ENCODE measurements at places on chromosomes 3 and 15.

GRCh38 chr3:69791919-69792399, 52.7 kb downstream of the MITF start:
- DNase-seq: no peak

- peak; percentile 85 for DNase-seq
These were observed 48.5 kb downstream of the PXYLP1 start for GRCh38 chr3:141280086-141280485.

GRCh38 chr3:99468918-99469317, 169.5 kb upstream of the COL8A1 start:
- DNase-seq: no peak

DNA sequence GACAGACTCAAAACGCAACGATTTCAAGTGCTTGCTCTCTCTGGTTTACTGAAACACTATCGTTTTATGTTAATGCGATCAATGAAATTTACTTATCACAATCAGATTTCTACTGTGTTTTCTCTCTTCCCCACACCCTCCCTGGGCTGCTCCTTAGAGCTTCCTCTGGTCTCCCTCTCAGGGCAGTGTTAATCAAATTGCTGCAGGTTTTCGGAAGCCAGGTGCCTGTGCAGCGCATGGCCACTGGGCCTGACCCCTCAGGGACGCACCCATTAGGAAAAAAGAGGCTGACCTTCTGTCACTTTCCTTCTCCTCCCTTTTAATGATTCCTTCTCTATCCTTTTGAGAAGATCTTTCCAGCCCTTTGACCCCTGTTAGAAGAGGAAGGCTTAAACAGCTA, 134.5 kb upstream of the ONECUT1 start:
- DNase-seq: no peak

- DNase-seq: no peak
These were observed 22.1 kb upstream of the DET1 start for GRCh38 chr15:88568589-88568988.

- DNase-seq: no peak
These were observed 13.4 kb downstream of the TRA2B start for GRCh38 chr3:185924375-185924774.

- peak; percentile 78 for DNase-seq
These were observed 12.1 kb upstream of the CNBP start for GRCh38 chr3:129195731-129196256.

DNA sequence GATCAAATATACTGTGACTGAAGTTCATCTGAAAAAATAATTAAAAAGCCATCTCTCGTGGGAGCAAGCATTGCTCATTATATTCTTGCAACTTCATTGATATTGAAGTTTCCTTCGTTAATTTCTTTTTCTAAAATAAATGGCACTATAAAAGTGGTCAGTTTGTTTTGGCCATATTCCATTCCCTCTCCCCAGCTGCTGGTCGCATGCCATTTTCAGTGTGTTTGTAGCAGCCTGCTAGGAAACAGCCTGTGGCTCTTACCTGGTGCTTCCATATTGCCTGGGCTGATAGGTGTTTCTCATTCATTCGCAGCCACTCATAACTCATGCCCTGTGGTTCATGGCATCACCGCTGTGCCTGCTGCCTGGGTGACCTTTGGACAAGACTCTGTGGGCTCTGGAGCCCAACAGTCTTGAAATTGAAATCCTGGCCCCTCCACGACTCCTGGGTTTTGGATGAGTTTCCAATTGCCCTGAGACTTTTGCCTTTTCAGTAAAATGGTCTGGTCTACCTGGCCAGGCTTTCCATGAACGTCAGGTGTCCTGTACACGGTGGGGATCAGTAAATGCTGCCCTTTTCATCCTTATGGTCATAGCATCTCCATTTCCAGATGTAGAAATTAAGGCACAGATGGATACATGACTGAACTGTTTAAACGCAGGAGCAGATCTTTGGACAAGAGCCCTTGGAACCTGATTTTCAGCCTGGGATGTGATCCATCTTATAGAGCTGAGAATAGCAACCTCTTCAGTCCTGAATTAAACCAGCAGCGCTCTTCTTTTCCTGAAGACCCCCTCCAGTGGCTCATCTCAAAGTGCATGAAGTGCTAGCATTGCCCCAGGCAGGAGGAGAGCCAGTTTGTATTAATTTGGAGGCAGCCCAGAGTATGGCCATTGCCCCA, 69.4 kb downstream of the SLCO3A1 start:
- DNase-seq: no peak

- no peak for DNase-seq
These were observed 597.9 kb downstream of the IGSF11 start for GRCh38 chr3:118436697-118437262.

- DNase-seq: no peak
These were observed 53.5 kb downstream of the CCR4 start for GRCh38 chr3:33004961-33005360.

DNA sequence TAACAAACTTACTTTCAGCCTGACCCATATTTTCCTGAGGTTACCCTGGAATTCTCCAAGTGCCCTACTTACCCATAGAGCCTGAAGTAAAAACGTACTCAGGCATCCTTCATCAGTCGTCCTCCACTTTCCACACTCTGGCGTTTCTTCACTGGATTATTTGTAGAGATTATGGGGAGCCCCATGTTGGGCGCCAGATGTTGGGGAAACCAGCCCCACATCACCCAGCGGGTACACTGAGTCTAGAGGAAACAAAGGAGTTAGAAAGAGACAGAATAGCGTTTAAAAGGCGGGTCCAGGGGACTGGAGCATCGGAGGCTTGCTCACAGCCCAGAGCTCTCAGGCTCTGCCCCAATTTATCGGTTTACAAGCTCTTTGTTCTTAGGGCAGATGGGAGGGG, 9.7 kb upstream of the SLC28A2 start:
- no peak for DNase-seq

- no peak for DNase-seq
These were observed 2.6 kb upstream of the ALCAM start for GRCh38 chr3:105364128-105364527.

GRCh38 chr3:118991775-118992174, 42.9 kb downstream of the IGSF11 start:
- DNase-seq: no peak

DNA sequence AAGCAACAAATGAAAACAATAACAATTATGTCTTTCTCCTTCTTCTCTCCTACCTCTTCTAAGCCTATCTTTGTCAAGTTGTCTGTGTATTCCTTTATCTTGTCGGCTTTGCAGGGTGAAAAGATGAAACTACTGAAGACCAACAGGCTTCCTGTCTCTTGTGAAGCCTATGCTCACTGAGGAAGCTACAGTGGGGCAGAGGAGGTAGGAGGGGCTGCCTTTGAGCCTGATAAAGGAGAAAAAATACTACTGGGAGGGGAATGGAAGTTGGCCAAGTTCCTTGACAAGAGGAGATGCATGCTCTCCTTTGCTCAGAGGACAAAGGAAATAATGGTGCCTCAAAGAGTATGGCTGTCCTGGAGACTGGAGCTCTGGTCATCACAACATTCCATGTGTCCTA, 92.0 kb downstream of the IGSF11 start:
- no peak for DNase-seq

DNA sequence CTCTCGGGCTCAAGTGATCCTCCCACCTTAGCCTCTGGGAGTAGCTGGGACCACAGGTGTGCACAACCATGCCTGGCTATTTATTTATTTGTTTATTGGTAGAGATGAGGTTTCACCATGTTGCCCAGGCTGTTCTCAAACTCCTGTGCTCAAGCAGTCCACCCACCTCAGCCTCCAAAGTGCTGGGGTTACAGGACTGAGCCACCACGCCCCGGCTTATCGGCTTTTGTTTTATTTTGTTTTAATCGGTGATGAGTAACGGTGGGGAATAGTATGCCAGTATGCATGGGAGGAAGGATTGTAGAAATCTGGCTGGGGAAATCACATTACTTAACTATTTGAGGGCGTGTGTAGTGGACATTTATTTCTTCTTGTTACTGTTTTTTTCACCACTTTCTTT, 451.0 kb upstream of the GOLIM4 start:
- no peak for DNase-seq

GRCh38 chr3:191424881-191425280, 36.1 kb upstream of the PYDC2 start:
- DNase-seq: no peak

- no peak for DNase-seq
These were observed 198.4 kb upstream of the ZNF717 start for GRCh38 chr3:75983609-75984290.

DNA sequence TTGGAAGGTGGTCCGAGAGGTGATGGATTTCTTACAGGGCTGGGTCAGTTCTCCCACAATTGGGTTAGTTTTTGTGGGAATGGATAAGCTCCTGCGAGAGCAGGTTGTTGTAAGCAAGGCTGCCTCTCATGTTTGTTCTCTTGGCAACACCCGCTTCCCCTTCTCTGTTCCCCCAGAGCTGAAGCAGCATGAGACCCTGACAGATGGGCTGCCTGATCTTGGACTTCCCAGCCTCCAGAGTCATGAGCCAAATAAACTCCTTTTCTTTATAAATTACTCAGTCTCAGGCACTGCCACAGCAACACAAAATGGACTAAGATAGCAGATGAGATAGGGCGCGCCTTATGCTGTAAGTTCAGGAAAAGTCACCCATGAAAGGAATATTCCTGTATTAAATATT, 38.7 kb downstream of the NIPA2 start:
- DNase-seq: no peak

DNA sequence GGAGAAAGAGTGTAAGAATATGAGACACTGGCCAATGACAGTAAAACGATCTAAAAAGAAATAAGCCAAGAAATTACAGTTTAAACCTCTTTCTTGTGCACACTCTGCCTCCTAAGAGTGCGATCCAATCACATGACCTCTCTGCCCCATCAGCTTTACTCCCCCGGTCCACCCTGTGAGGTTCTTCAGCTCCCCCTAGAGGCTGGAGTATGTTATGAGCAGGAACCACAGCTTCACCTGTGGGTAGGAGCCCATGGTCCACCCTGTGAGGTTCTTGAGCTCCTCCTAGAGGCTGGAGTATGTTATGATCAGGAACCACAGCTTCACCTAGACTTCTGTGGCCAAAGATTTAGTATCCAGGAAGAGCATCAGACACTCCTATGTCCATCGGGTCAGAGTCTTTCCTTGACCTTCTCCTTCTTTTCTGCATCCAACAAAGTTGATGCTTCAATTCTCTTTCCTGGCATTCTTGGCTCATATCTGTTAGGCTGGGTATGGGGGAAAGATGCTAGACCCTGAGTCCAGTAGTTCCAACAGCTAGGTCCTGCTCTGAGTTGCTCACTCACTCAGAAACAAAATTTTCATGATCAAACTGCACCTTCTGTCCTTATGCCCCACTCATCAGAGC, 164.0 kb downstream of the MINAR1 start:
- no peak for DNase-seq

DNA sequence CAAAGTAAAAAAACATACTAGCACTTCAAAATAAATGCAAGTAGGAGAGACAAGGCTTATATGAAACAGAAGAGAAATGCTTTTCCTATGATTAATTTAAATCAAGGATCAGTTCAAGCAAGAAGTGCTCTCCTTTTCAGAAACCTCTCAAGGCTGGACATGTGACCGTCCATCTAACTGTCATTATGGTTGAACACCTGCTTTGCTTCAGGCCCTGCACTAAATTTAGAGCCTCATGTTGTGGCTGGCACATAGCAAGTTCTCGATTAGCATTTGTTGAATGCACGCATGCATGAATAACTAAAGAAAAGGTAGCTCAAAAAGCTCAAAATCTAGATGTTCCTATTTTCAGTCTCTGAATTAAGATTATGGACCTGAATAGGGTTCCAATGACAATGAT, 82.0 kb downstream of the SV2B start:
- DNase-seq: no peak

GRCh38 chr15:54810031-54810430, 386.7 kb downstream of the RSL24D1 start:
- DNase-seq: no peak

- DNase-seq: no peak
These were observed 62.0 kb upstream of the CSTA start for GRCh38 chr3:122263058-122263457.

GRCh38 chr3:190644035-190644434, 130.2 kb downstream of the IL1RAP start:
- no peak for DNase-seq

GRCh38 chr3:142087676-142088075, 61.7 kb downstream of the TFDP2 start:
- DNase-seq: no peak

DNA sequence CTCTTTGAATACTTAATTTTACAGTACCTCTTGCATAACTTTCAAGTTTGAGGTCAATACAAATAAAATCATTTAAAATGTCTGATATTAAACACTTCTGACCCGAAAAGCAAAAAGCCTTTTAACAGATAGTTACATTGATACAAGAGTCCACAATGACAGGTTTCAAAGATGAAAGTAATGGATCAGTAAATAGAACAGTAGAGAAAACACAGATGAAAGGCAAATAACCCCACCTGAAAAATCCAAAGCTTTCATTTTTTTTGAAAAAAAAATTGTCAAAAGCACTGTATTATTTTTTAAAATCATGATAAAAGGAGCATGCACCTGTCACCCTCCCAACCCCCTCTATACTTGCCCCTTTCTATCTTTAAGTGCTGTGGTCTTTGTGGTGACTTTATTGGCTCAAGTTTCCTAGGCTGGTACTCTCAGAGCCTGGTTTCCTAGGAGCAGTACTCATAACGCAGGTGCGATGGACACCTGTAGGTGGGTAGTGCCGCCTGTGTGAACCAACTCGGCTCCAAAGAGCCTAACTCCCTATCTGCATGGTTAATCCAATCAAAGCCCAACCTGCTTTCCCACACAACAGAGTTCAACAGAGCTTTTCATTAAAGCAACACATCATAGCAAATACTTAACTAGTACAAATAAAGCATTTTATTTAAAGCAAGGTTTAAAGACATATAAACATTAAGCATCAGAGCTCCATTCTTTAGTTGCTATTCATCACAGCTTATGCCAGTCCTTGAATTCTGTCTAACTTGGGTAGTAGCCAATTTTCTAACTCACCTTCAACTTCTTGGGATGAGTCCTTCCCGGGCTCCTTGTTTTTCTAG, 32.2 kb downstream of the LIPC start:
- no peak for DNase-seq

- no peak for DNase-seq
These were observed 12.1 kb downstream of the FEZF2 start for GRCh38 chr3:62361261-62361660.

GRCh38 chr15:70722266-70723121, 40.9 kb downstream of the UACA start:
- DNase-seq: no peak

DNA sequence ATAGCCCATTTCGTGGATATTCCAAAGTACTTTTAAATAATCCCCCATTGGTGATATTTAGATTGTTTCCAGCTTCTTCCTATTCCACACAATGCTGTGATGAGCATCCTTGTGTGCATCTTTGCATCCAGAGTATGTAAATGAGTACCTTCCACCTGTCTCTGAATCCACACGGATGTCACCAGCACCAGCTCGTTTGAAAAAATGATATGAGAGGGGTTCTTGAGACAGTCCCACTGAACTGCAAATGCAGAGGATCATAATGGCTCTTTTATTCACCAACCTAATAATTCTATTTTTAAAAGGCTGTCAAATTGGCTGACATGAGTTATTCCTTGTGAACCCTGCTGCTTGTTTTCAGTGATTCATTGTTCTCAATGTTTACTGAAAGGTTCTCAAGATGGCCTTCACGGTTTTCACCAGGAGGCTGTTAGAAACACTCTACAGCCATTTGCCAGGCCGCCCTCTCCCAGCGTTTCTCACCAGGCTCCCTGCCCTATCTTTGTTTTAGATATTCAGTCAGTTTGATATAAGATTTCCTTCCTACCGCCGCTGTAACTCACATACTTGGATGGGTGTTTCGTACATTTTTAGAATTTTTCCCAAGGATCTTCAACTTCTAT, 96.7 kb upstream of the PTPRG start:
- no peak for DNase-seq

All from tibial artery (tissue), 4 donors.